ENCODE measurements at places on chromosomes 3 and 15.

DNA sequence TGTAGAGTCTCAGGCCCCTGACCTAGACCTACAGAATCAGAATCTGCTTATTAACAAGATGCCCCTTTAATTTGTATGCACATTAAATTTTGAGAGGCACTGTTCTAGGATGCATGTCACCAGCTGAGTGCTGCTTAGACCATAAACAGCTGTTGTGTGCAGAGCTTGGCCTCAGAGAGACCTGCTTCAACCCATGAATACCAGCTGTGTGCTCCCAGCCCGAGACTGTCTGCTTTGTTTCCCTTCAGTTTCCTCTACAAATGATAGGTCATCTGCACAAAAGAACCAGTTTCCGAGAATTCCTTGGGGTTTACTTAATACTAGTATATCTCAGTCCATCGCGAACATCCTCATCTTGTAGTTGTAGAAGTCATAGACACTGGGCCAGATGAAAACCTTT is 158.5 kb upstream of the PFN2 start:
- no peak for DNase-seq

DNA sequence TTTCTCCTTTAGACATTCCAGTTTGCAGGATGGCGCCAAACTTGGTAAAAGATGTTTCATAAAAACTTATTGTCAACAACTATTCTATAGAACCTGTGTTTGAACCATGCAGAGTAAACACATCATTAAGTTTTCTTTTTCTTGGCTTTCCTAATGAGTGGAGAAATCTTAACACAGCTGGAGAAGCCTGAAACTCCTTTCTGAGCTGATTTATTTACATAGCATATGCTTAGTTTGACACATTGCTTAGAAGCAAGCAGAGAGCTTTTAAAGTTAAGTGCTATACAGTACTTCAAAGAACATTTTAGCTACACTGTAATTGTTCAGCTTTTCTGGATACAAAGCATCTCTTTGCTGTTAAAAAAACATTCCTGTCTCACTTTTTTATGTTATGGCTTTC is 61.0 kb upstream of the PAQR5 start:
- no peak for DNase-seq

DNA sequence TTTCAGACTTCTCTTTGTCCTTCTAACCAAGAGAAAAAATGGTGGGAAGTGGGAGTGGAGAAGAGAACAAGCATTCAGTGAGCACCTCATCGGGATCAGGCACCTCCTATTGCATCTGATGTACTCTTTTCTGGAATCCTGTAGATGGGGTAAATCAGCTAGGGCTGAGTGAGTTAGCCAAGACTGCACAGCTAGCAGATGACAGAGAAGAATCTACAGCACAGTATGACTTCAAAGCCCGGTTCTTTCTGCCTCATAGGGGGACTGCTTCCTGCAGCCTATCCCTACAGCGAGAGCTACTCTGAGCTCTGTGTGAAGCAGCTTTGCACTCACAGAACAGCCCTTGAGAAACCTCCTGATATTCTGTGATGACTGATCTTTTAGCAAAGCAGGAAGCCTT is 275.2 kb upstream of the MEIS2 start:
- no peak for DNase-seq

DNA sequence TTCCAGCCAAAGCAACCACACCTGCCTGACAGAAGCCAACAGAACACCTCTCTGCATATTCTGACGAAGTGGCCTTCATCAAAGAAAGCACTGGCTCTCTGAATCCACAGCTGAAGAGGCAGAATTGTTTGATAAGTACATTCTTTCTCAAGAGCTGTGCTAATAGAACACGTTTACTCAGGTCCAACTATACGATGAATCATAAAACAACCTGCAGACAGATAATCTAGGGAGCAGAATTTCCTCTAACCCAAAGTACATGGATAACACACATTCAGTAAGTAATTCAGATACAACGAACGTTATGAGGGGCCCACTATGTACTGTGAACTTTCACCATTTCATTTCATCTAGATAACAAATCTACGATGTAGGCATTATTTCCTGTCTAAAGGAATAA is 25.4 kb downstream of the ALDH1A2 start:
- DNase-seq: no peak

DNA sequence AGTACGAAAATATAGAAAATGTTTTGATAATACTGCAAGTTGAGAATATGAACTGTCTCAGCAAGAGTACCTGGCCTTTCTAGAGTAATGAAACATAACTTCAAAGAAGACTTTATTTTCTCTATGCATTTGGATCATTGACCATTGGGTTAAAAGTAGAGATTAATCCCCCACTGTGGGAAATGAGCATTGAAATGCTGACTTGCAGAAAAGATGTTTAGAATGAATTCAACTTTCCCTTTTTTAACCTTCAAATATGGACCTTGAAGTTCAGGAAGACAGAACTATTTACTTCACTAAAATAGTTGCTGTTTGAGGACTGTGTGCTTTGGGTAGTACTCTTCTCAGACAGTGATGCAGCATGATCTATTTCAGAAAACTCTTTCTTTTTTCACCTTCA is 75.7 kb downstream of the NLGN1 start:
- no peak for DNase-seq

DNA sequence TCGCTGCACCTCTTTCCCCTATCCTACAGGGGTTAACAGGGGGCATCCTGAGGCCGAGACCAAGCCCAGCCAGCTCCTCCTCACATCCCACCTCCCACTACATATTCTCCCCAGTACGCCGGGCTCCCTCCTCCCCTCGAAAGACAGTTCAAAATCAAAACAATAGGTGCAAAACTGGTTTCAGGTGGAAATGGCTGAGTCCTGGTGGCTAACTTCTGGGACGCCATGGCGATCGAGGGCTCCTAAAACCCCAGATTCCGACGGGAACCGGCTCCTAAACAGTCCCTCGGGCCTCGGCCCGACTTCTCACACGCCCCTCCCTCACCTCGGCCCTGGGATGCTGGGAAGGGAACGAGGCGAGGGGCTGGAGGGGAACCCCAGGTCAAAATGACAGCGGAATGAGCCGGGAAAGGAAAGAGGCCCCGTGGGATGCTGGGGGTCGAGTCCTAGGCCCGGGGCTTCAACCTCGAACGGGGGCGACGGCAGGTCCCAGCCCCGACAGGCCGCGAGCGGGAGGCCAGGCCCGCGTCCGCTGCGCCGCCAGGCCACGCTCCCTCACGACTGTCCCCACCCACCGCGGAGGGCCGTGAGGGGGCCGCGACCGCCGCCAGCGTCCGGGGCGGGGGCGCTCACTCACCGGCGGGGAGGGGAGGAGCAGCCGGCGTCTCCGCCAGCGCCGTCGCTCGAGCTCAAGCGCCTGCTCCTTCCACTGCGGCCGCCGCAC is 492 bp downstream of the TMCC1 start:
- no peak for DNase-seq

DNA sequence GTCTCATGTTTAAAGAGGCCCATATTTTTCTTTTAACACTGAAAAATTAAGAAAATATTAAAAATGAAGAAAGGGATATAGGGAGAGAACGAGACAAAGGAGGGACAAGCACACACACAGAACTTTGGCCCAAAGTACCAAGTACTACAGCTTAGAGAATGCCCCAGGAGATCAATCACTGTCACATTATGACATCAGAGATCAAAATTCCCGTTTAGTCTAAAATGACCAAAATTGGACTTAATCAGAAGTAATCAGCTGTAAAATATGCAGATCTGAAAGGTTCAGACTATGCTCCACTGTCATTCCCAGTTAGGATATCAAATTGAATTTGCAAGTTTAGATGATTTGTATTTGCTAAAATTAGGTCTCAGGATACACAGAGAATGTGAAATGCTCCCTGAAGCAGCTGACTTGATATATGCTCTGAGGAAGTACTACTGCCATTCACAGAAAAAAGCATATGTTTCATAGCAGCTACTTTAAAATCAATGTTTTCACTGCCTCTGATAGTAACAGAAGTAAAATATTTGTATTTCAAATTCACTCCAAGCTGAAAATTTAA is 123.0 kb downstream of the PEAK1 start:
- DNase-seq: no peak

GRCh38 chr15:97234851-97235610 is 725.5 kb upstream of the ARRDC4 start:
- no peak for DNase-seq

DNA sequence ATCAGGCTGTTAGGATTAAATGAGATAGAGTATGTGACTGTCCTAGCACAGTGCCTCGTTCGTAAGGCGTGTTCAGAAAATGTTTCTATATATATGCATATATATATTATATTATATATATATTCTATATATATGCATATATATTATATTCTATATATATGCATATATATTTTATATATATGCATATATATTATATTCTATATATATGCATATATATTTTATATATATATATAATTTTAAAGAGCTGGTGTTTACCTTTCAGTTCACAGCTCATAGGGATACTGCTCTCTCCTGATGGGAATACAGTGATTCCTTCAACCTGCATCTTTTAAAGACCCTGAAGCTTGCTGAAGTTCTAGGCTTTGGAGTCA is 702 bp downstream of the NDUFB4 start:
- no peak for DNase-seq

DNA sequence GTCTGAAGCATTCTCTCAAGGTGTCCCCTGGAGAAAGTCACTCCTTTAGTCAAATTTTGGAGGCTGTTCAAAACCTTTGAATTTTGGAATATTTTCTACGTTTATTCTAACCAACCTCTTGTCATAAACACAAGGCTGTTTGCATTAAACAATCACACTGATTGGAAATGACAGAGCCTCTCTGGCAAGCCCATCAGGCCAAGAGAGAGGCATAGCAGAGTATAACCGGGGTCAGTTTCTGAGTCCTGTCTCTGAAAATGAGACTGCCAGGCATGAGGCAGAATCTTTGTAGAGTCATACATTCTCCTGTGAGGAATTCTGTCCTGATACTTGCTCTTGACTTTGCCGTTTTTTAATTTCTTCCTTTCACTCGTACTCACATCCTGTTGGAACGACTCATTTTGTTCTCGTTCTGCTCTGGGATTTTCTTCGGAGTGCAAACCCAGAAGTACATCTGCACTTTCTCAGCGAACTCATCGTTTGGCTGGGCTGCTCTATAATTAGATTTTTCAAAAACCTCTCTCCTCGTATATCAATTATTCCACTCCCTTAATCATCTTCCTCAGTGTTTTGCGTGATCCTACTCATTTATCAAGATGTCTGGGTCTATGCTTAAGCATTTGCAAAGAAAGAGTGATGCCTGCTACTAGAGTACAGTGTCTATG is 114.2 kb downstream of the AGBL1 start:
- DNase-seq: no peak

DNA sequence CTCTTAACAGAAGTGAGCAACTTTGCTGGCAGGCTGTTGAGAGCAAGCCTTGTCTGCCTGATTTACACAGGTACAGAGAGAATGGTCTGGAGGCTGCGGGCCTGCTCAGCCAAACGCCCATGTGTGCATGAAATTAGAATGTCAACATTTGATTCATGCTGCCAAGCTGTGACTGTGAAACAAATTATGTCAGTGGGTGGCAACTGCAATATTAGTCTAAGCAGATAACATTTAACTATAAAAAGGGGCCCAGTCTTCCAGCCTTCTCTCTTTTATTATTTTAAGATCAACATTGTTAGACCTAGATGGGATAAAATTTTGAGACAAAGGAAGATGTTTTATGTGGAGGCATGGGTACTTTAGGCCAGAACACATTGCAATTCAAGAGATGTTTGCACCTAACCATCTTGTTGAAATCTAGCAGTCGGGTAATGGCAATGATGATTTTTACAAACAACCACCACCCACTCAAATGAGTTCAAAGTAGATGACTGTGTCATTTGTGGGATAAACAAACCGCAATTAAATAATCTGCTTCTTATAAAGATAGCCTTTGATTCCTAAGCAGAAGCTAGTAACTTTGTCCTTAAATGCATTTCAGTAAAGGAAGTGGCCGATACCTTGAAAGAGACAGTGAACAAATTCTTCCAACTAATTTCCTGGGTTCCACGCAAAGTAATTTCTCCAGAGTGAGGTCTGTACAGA is 70.2 kb downstream of the FOXB1 start:
- no peak for DNase-seq

DNA sequence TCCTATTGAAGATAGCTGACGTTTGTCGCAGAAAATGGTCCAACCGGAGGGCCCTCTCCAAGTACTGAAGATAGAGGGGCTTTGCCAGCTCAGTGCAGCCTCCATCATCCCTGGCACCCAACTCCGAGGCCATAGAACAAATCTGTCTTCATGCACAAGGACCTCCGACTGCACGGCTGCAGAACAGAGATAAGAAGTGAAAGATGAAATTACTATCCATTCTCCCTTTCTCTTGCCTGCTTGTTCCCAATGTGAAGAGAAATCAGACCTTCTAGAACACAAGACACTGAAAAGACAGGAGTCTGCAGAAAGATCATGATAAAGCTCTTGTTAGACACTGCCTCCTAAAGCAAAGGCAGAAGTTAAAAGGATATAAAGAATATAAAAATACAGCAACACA is 19.9 kb downstream of the INO80 start:
- no peak for DNase-seq

- DNase-seq: no peak
These were observed 86.8 kb downstream of the SHQ1 start for GRCh38 chr3:72761410-72761809.

DNA sequence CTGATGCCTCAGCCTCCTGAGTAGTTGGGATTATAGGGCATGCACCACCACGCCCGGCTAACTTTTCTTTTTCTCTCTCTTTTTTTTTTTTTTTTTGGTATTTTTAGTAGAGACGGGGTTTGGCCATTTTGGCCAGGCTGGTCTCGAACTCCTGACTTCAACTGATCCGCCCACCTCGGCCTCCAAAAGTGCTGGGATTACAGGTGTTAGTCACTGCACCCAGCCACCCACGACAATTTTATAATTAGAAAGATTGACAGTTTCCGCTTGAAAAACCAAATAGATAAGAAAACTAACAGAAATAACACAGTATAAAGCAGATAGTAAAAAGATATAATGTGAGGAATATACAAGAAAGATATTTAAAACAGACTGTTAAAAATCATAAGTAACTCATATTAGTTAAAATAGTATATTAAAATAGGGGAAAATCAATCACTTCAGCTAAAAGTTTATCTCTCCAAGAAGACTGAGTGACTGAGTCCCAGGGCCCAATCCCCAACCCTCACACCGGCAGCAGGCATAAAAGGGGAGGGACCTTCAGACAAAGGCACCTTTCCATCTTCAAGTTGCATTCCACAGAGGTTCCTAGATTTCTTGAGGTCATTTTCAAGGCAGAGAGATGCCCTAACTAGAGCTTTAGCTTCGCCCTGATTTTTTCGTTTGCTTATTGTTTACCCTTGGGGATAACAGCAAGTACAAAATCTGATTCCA is 1.4 kb upstream of the WHAMM start:
- DNase-seq: no peak

Data from AG09319 (cell line).